Activated CD8-positive, alpha-beta T cell treated with anti-CD3 and anti-CD28 coated beads, Interleukin-2, amount 10 ng/mL, durations not matched to agents 7 days and 5 days (primary cell): ENCODE measurements at places on chromosomes 12 and 14. TPM values are rescaled to one million over a fixed set of nuclear protein-coding genes. Genes with fewer than 3 reads are reported as not detected.

DNA sequence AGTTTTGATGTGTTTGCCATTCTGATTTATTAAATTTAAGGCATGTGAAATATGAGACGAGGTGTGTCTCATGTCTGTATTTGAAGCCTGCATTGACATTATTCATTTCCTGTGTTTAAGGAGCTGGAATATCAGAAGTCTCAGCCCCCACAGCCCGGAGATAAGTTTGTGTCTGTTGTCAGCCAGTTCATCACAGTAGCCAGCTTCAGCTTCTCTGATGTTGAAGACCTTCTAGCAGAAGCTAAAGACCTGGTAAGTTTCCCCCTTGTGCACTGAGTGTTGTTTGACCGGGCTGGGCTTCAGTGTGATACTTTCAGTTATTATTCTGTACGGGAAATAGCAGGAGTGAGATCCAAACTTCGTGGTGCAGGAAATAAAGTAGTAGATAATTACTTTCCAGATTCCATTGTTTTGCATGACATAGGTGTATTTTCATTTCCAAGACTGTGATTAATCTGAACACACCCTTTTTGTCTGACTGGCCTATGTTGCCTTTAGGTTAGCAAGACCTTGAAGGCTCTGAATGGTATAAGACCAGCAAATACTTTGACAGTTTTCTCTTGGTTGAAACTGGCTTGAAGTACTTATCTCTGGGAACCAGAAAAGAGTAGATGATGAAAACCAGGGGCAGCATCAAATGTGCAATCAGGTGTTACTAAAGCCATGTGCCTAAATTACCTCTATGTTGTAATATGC is 101.5 kb downstream of the GPR135 start:
- no peak overlapping the region for H3K4me3 ChIP-seq
- DNase-seq: no peak
- H3K36me3 ChIP-seq: peaks cover 41% of the 10 kb centered on the region
- H3K27me3 ChIP-seq: no peaks in the 10 kb centered on the region

- no peak for DNase-seq
- H3K36me3 ChIP-seq: no peaks in the 10 kb centered on the region
- no peak overlapping the region for H3K27ac ChIP-seq
Observed at GRCh38 chr14:76820700-76821099, 5.5 kb upstream of the LRRC74A start.

GRCh38 chr12:27424631-27425230 is 21.8 kb upstream of the SMCO2 start:
- no peak overlapping the region for H3K27ac ChIP-seq
- peaks cover 7% of the 10 kb centered on the region for H3K4me1 ChIP-seq
- H3K36me3 ChIP-seq: peaks cover 19% of the 10 kb centered on the region
- H3K27me3 ChIP-seq: no peaks in the 10 kb centered on the region
- no peak for DNase-seq

DNA sequence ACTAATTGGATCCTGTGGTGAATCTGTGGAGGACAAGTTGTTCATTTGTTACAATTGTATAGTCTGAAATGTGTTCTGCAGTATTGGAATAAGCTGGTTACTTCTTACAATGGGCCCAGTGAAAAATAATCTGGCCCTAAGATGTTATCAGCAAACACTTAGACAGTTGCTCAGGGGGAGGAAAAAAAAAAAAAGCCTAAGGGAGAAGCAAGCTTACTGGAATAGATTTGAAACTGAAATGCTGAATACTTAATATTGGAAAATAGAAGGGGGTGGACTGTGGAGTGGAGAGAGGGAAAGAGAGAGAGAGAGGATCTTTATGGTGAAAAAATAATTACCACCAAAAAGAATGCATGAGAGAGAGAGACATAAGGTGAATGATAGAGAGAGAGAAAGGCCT is 4.0 kb downstream of the FOXG1 start:
- no peak for DNase-seq
- no peak overlapping the region for H3K27ac ChIP-seq
- peaks cover 47% of the 10 kb centered on the region for H3K27me3 ChIP-seq
- H3K4me1 ChIP-seq: peaks cover 3% of the 10 kb centered on the region
- no peak overlapping the region for H3K4me3 ChIP-seq

GRCh38 chr12:88538250-88538649 is 42.0 kb downstream of the KITLG start:
- H3K27me3 ChIP-seq: no peaks in the 10 kb centered on the region
- DNase-seq: no peak
- H3K36me3 ChIP-seq: no peaks in the 10 kb centered on the region
- H3K4me3 ChIP-seq: no peak overlapping the region
- no peaks in the 10 kb centered on the region for H3K4me1 ChIP-seq
- no peak overlapping the region for H3K27ac ChIP-seq

GRCh38 chr12:45879363-45879895 is 110.9 kb downstream of the SCAF11 start:
- H3K27me3 ChIP-seq: no peaks in the 10 kb centered on the region
- peaks cover 79% of the 10 kb centered on the region for H3K36me3 ChIP-seq
- peak overlapping the region; percentile 45 for H3K27ac ChIP-seq
- peaks cover 31% of the 10 kb centered on the region for H3K4me1 ChIP-seq
- H3K4me3 ChIP-seq: no peak overlapping the region
- DNase-seq: no peak

DNA sequence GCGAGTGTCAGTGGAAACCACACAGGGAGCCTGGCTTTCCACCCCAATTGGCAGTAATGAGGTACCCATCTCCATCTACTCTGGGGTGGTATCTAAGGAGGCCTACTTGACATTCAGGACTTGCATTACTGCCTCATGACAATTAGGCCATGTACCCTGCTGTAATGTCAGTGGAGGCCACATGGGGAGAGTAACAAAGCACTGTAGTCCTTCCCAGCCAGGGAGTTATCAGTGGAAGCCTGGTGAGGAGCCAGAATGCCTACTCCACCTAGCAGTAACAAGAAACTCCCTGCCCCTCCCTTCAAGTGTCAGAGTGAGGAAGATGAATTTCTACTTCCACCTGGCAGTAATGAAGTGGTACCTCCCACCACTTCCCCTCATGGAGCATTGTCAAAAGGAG is 12.5 kb downstream of the TIMM9 start:
- peaks cover 4% of the 10 kb centered on the region for H3K4me1 ChIP-seq
- H3K4me3 ChIP-seq: no peak overlapping the region
- H3K36me3 ChIP-seq: peaks cover 53% of the 10 kb centered on the region
- H3K27me3 ChIP-seq: no peaks in the 10 kb centered on the region
- DNase-seq: no peak
- H3K27ac ChIP-seq: no peak overlapping the region

DNA sequence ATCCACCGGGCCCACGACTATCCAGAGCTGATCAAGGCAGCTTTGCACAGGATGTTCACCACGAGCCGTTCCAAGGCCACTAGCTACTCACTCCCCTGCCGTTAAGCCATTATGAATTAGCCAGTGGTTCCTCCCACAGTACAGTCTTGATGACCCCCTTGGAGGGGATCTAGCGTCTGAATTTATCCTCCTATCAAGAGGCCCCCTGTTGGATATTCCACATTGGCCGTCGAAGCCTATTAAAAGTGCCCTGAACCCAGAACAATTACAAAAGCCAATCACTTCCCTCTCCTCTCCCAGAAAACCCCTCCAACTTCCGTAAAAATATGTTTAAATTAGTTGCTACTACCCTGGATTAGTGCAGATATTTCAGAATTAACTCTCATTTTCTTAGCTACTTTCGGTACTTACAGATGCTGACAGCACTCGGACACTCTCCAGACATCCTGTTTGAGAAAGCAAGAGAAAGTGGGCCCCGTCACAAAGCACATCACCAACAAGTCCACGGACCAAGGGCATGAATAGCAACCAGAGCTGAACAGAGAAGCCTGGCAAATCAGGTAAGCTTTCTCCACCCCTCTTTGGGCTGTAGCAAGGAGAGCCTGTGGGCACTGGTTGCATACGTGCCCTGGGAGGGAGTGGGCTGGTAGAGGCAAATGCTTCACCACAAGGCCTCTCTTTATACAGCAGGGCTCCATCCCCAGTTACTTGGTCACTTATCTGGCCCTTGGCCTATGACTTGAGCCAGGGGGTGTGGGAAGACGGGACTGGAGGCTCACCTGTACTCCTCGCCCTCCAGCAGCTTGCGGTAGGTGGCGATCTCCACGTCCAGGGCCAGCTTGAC is 5.3 kb downstream of the KRT3 start:
- H3K36me3 ChIP-seq: no peaks in the 10 kb centered on the region
- H3K4me3 ChIP-seq: no peak overlapping the region
- H3K4me1 ChIP-seq: peaks cover 18% of the 10 kb centered on the region
- H3K27me3 ChIP-seq: peaks cover 33% of the 10 kb centered on the region
- H3K27ac ChIP-seq: no peak overlapping the region

DNA sequence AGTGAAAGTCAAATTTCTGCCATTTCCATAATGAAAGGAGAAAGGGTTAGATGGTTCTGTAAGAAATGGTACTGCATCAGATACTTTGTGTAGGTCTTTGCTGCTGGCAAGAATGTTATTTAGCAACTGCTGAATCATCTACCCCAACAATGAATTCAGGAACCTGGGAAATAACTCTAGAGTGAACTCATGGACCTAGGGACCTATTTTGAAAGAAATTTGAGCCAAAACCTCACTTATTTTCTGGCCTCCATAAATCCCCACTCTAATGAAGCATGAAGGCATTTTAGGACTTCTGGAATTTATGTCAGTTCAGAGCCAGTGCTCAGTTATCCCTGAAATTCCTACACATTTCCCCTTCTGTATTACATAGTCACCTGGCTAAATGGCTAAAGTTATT is 50.9 kb upstream of the CPNE8 start:
- no peaks in the 10 kb centered on the region for H3K36me3 ChIP-seq
- DNase-seq: no peak
- no peak overlapping the region for H3K27ac ChIP-seq
- no peak overlapping the region for H3K4me3 ChIP-seq
- H3K4me1 ChIP-seq: no peaks in the 10 kb centered on the region
- no peaks in the 10 kb centered on the region for H3K27me3 ChIP-seq

DNA sequence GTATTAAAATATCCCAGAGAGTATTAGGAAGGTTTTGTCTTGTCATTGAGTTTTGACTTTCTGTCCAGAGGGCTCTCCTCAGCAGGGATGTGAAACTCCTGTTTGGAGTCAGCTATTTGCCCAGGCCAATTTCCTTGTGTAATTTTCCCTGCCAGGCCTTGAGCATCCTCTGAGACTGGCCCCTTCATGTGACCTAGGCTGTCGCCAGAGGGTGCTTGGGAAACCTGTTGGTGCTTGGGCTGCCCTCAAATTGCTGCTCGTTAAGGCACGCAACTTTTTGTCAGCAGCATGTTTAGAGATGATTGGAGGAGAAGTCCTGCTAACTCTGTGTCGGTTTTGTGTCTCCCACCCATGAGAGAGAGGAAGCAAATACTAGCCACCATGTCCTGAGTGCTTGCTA is 39.1 kb downstream of the IQSEC3 start:
- no peak overlapping the region for H3K4me3 ChIP-seq
- H3K36me3 ChIP-seq: no peaks in the 10 kb centered on the region

DNA sequence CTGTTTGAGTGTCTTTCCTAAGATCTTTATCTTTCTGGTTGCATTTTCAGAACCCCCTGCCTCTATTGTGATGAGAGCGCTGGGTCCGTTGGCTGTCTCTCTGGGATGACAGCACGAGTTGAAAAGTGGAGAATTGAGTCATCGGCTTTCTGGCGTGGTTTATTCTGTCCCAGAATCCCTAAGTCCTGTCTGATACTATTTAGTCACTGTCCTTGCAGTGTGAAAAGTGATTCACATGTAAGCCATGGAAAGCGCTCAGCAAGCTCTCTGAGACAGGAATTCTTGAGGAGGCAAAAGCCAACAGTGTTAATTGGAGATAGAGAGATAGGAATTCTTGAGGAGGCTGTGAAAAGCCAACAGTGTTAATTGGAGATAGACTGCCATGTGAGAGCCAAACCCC is 121.7 kb downstream of the CHST11 start:
- H3K4me3 ChIP-seq: no peak overlapping the region
- H3K27me3 ChIP-seq: no peaks in the 10 kb centered on the region
- DNase-seq: no peak
- peaks cover 85% of the 10 kb centered on the region for H3K4me1 ChIP-seq

DNA sequence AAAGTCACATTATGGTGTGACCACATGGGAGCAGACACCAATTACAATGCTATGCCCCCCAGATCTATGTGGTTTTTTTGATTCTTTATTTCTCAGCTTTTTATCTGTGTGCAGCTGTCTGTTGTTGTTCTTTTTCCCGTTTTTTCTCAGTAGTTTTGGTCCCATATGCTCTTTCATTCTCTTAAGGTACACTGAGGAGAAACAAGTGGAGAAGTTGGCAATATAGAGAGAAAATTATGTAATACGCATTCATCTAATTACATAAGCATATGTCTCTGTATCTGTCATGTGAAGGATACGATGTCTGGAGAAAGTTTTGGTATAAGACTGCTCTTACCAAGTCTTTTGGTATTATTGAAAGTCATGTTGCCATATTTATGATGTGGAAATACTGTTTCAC is 819.0 kb downstream of the NRXN3 start:
- H3K27me3 ChIP-seq: no peaks in the 10 kb centered on the region
- H3K27ac ChIP-seq: no peak overlapping the region
- no peaks in the 10 kb centered on the region for H3K36me3 ChIP-seq
- DNase-seq: no peak

DNA sequence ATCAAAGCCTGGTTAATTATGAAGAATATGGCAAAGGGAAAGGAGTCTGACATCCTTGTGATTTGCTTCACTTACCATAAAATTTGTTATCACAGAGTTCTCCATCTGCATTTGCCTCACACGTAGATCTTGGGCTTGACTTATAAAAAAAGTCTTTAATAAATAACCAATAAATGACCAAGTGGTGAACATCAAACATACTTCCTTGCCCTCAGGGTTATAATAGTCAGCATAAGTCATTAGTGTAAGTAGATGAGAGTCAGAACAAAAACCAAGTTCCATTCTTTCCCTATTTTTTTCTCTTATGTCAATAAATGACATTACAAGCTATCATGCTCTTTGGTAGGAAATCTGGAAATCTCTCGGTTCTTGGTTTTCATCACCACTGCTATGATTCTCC is 635.4 kb upstream of the ATXN7L3B start:
- no peak for DNase-seq
- no peak overlapping the region for H3K27ac ChIP-seq
- H3K36me3 ChIP-seq: no peaks in the 10 kb centered on the region
- no peaks in the 10 kb centered on the region for H3K4me1 ChIP-seq
- H3K4me3 ChIP-seq: no peak overlapping the region

DNA sequence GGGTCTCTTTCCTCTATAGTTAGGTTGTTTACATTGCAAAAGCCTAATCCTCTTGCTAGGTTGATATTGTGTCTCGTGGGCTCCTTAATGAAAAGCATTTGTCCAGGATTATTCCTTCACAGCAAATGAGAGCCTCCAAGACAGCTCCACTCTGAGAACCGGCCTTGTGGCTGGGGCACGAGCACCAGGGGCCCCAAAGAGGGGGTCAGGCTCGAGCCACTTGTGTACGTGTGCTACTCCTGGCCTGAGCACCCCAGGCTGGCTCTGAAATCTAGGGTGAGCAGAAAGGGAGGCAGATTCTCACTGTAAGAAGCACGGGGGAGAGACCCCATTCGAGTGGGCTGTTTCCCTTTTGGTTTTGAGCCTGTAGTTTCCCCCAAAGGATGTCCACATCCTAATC is 45.0 kb upstream of the FZD10 start:
- no peak for DNase-seq
- H3K27me3 ChIP-seq: peaks cover 3% of the 10 kb centered on the region
- H3K36me3 ChIP-seq: no peaks in the 10 kb centered on the region
- H3K4me3 ChIP-seq: no peak overlapping the region
- no peaks in the 10 kb centered on the region for H3K4me1 ChIP-seq

The FAM181A gene
- not detected for total RNA-seq

The TAS2R10 gene
- total RNA-seq: not detected

The A2ML1 gene
- not detected for total RNA-seq

The SLC16A7 gene
- 38.8 TPM for total RNA-seq

The HSPA2 gene
- 1.7 TPM for total RNA-seq

The RITA1 gene
- 22.6 TPM for total RNA-seq
